Stimulated activated naive CD4-positive, alpha-beta T cell treated with Interleukin-2 at 50 U/mL for 16 hours (primary cell): ENCODE measurements at places on chromosomes 12 and 14.

GRCh38 chr12:66055837-66056319 lies 74.7 kb downstream of the LLPH start:
- DNase-seq = no peak

DNA sequence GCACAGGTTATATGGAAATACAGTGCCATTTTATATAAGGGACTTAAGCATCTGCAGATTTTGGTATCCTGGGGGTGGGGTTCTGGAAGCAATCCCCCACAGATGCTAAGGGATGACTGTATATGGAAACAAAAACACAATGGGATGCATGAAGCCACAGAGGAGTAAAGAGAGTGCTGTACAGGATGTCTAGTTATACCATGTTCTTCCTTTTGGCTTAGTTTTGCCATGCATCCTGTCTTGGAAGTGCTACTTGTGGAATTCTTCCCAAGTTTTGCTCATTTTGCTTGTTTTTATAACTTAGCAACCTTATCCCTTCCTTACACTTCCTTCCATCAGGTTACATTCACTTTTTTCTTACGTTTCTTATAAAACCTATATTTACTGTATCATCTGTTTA lies 55.6 kb downstream of the TRMT5 start:
- no peak for DNase-seq

GRCh38 chr14:30165255-30165654 lies 237.6 kb upstream of the PRKD1 start:
- no peak for DNase-seq

DNA sequence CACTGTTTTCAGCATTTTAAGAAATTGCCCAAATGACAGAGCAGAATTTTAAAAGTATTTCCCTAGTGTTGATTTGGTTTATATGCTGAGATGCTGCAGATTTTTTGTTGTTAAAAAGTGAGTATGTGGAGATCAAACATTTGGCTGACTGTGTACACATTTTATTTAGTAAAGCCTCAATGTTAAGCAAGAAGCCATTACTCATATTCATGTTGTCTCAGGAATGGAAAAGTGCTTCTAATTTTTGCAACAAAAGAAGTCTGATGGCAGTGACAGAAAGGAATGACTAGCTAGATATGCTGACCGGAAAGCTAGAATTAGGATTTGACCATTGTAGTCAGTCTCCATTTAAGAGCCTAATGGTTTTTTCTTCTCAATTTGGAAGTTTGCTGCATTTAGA lies 22.5 kb downstream of the SLC38A6 start:
- DNase-seq = no peak

DNA sequence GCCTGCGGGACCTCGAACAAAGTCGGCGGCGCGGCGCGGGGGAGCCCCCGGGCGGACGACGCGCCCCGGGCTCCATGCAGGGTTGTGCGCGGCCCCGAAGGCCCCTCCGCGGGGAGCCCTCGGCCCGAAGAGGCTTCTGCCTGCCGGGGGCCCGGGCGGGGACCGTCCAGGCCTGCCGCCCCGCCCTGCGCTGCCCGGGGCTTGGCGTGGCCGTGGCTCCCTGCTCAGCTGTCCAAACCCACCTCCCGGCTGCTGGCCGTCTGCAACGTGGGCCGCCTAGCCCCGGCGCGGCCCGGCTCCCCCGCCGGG lies 670 bp downstream of the DYRK2 start:
- DNase-seq = no peak

- no peak for DNase-seq
These were observed 779.0 kb upstream of the FLRT2 start for GRCh38 chr14:84750763-84751554.

- DNase-seq = no peak
These were observed 49.5 kb downstream of the SLC2A13 start for GRCh38 chr12:40056373-40056772.

- no peak for DNase-seq
These were observed 19.0 kb upstream of the TCL1B start for GRCh38 chr14:95667249-95667693.

GRCh38 chr14:22448035-22448904 lies 140.8 kb downstream of the DAD1 start:
- no peak for DNase-seq

DNA sequence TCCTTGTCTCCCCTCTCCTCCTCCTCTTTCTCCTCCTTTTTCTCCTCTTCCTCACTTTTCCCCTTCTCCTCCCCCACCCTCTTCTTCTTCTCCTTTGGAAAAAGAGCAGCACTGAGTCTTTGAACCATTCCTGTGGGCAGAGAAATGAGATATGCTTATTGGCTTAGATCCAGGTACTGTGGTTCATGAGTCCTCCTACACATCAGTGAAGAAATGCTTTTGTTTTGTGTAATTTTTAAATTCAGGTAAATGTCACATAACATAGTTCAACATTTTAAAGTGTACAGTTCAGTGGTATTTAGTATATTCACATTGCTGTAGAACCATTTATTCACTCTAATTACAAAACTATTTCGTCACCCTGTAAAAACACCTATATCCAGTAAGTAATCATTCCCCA lies 402.1 kb downstream of the AACS start:
- no peak for DNase-seq

- DNase-seq = no peak
These were observed 29.3 kb upstream of the PIWIL1 start for GRCh38 chr12:130308393-130308792.

- DNase-seq = peak; percentile 26
These were observed 1.6 kb upstream of the CDKN1B start for GRCh38 chr12:12715459-12716150.

DNA sequence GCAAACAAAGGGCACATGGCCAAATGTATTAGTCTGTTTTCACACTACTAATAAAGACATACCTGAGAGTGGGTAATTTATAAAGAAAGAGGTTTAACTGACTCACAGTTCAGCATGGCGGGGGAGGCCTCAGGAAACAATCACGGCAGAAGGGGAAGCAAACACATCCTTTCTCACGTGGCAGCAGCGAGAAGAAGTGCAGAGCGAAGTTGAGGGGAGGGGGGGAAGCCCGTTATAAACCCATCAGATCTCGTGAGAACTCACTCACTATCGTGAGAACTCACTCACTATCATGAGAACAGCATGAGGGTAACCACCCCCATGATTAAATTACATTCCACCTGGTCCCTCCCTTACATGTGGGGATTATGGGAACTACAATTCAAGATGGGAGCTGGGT lies 66.1 kb downstream of the ST8SIA1 start:
- DNase-seq = no peak

DNA sequence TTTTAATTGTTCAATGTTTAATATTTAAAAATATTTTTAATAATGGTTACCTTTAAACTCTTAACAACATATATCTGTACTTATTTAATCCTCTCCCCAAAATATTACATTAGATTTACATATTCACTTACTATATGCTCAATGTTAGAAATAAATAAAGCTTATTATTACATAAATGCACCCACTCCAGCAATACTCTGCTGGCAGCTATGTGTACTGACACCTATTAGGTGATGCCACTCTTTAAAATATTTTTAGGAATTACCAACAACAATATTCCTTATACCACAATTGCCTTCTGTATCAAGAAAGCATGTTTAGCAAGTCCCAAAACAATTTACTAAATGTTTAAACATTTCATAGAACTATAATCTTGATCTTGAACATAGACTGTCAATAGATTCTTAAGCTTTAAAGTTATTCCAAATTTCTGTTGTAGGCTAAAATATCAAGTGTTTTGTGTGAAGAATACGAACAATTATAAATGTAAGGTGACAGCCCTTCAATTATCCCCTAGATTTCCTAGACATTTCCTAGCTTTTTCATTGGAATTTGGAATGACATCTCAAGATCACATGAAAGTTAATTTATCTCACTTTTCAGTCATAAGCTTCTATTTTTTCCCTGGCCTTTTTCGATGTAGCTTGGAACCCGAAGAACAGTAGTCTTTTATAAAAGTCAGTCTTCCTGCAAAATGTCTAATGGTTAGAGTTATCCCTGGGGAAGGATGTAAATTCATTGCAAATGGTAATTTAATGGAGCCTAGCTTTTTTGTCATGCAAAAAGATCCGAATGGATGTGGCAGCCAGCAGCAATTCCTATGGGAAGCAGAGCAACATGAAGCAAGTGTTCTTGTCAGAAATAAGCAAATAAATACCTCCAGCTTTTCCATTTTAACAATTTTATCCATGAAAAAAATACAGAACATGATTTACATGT lies 907.5 kb upstream of the ATXN7L3B start:
- DNase-seq = no peak

DNA sequence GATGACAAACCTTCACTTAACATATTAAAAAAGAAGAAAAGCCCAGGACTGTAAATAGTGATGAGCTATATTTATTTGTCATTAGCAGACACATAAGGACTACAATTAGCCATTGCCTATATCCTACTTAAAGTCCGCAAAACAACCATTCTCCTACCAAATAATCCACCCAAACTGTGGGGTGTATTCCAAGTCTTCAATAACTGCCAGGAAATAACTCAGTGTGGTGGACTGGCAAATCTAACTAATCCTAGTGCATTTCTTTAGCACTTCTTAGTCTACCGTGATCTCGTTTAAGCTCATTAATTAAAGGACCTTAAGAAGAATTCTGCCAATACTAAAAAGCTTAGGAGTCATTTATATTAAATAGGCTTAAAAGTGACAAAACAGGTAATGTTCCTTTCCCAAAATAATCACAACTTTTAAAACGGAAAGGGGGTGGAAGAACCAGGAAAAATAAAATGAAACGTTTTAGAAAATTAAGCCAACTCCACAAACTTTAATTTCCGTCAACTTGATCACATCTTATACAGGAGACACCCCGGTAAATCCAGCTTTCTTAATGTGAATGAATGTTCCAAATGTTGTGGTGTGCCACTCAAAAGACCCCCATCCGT lies 1.8 kb downstream of the NOVA1 start:
- DNase-seq = no peak

GRCh38 chr12:77940567-77940966 lies 109.9 kb downstream of the NAV3 start:
- DNase-seq = no peak

GRCh38 chr12:51534216-51535074 lies 56.6 kb upstream of the SCN8A start:
- DNase-seq = no peak

GRCh38 chr12:8628731-8629130 lies 16.1 kb upstream of the AICDA start:
- DNase-seq = no peak

DNA sequence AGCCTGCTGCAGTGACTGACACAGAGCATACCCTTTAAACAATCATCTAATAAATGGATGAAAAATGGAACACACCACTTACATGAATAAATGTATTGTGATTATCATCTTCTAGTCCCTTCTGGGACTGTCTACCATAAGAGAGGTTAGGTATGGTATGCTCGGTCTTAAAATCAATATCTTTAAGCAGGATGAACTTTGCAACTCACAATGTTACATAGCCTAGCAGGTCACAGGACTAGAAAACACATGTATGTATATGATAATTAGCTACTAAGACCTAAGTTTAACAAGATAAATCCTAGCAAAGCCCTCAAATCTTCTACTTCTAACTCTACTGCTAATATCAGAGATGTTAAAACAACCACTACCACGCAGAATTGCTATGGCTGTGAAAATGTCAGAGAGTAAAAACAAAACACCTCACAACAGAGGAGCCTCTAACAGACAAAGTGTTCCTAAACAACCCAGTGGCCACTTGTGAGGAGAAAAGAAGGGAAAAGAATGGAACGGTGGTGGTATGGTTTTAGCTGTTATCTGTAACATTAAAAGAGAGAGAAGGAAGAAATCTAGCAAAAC lies 139.4 kb downstream of the STXBP6 start:
- no peak for DNase-seq

- no peak for DNase-seq
These were observed 85.7 kb downstream of the AKAP6 start for GRCh38 chr14:32414808-32415255.

- DNase-seq = no peak
These were observed 22.2 kb downstream of the JAG2 start for GRCh38 chr14:105146181-105146975.

- DNase-seq = no peak
These were observed 12.7 kb downstream of the ASB2 start for GRCh38 chr14:93963692-93964091.

GRCh38 chr12:32322354-32322753 lies 77.0 kb upstream of the FGD4 start:
- no peak for DNase-seq

- DNase-seq = no peak
These were observed 107.9 kb upstream of the NAP1L1 start for GRCh38 chr12:76192416-76192815.

DNA sequence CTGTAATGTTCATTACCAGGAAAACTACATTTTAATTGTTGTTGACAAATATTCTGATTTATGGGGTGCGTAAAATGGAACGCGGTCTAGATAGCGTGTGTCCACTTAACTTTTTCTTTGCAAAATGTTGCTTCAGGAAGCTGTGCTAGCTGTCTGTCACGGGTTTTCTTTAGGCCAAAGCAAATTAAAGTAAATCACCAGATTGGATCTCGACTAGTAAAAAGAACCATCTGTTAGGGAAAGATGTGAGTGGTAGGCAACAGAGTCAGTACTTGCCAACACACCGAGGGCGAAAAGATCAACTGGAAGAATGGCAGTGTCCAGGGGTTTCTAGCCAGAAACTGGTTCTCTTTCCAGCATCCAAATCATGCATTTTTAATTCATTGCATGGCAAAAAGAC lies 404.9 kb upstream of the TMPO start:
- DNase-seq = no peak

- DNase-seq = no peak
These were observed 51.0 kb upstream of the SRSF5 start for GRCh38 chr14:69715725-69716477.

DNA sequence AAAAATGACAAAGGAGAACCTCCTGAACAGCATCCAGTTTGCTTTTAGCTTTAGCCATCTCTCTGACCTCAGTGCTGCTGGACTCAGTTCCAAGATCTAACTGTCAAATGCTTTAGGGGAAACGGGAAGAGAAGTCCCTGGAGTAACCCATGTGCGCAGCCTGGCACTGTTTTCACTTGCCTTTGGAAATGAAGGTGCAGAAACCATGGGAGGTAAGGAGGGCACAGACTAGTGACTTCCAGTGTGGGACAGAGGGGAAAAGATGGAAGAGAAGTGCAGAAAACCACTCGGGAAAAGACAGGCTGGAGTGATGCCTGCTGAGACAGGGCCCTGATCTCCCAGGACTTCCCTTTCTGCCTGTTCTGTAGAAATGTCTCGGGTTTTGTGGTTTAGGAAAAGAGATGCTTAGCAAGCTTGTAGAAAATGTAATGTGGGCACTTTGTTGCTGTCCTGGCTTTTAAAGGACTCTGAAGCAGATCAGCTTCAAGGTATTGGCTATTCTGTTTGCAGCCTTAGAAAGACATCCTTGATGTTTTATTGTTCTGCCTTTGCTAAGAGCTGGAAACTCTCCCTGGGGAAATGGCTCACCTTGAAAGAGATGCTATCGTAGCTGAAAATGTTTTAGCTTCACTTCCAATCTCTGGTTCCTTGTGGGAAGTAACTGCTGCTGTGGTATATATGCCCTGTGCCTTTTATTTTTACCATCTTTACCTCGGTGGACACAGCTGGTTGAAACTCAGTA lies 124.6 kb upstream of the HIF1A start:
- no peak for DNase-seq

DNA sequence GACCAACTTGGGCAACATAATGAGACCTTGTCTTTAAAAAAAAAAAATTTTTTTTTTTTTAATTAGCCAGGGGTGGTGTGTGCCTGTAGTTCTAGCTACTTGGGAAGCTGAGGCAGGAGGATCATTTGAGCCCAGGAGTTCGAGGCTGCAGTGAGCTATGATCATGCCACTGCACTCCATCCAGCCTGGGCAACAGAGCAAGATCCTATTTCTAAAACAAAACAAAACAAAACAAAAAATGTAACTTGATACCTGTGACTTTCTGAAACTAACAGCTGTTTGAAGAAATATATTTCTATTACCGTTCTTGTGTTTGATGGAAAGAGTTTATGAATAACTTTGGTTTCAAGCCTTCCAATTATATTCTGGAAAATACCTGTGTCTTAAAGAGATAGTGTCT lies 1.7 kb upstream of the ACACB start:
- no peak for DNase-seq
